Right lung (tissue), 10 donors: ENCODE measurements at places on chromosomes 2 and 18.

DNA sequence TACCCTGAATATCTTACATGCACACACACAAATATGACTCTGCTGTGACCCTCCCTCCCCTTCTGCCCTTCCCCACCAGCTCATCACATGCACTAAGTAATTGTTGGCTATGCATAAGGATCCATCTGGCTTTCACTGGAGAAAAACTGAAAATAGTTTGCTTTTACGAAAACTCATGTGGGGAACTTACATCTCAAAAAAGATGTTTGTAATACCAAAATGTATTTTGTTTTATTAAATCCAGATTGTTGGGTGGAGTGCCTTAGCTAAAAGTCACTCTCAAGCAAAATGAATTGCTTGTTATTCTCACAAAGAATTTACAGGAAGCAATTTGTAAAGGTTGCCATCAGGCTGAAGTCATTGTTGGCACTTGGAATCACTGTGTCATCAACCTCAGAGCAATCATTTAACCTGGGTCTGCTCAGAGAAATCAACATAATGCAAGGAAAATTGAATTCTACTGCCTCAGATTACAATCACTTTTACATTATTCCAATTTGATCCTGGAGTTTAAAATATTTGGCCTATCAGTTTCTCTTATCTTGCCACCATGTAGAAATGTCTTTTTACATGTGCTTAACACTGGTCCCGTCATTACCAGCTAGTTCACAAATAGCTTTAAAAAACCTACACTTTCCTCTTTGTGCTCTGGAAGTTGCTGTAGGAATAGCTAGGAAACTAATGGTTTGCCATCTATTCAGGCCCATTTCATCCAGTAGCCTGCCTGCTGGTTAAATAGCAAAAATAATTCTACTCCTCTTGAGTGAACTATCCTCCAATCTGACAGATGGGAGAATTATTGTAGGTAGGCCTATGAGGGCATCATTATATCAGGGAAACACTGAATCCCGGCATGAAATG is 90.3 kb upstream of the TMEM17 start:
- no peak for DNase-seq

GRCh38 chr18:2707551-2708168 is 52.1 kb downstream of the SMCHD1 start:
- DNase-seq, result no peak

- DNase-seq, result no peak
Observed at GRCh38 chr2:58042486-58042970, 4.1 kb upstream of the VRK2 start.

DNA sequence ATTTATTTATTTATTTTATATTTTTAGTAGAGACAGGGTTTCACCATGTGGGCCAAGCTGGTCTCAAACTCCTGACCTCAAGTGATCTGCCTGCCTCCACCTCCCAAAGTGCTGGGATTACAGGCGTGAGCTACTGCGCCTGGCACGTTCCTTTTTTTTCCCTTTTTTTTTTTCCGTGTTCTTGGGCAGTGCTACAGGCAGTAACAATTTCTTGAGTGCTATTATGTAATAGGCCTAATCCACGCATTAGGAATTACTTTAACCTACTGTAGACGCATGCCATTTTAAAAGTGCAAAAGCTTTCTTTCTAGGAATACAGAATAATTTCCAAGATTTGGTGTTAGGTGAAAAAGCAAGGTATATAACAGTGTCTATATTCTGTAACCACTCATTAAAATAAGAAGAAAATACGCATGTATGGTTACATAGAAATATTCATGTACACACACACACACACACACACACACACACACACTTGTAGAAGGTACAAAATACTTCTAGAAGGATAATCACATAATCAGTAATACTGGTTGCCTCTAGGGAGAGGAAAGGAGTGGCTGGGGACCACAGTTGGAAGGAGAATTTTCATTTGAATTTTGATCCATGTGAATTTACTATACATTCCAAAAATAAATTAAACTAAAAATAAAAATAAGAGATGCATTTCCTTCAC is 92.3 kb downstream of the METTL8 start:
- no peak for DNase-seq

DNA sequence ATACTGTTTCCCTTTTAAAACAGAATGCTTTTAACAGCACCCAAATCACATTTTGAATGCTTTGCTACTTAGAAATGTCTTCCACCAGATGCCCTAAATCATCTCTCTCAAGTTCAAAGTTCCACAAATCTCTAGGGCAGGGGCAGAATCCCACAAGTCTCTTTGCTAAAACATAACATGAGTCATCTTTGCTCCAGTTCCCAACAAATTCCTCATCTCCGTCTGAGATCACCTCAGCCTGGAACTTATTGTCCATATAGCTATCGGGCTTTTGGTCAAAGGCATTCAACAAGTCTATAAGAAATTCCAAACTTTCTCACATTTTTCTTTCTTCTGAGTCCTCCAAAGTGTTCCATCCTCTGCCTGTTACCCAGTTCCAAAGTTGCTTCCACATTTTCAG is 1374.5 kb upstream of the NXPH2 start:
- DNase-seq, result no peak

DNA sequence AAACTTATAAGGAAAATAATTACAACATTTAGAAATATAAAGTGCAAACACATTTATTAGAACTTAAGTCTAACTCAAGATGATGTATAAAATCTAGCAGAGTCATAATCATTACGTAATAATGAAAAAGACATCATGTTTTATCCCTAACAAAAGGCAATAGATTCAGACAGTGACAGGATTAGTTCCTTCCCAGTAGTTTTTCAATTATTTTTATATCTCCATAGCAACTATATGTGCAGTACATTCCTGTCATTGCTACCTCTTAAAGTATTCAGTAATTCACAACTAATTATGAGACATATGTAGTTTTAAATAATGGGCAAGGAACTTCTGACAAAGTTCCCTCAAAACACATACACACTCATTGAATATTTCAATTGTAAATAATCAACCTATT is 687.9 kb downstream of the CCDC85A start:
- DNase-seq, result no peak

DNA sequence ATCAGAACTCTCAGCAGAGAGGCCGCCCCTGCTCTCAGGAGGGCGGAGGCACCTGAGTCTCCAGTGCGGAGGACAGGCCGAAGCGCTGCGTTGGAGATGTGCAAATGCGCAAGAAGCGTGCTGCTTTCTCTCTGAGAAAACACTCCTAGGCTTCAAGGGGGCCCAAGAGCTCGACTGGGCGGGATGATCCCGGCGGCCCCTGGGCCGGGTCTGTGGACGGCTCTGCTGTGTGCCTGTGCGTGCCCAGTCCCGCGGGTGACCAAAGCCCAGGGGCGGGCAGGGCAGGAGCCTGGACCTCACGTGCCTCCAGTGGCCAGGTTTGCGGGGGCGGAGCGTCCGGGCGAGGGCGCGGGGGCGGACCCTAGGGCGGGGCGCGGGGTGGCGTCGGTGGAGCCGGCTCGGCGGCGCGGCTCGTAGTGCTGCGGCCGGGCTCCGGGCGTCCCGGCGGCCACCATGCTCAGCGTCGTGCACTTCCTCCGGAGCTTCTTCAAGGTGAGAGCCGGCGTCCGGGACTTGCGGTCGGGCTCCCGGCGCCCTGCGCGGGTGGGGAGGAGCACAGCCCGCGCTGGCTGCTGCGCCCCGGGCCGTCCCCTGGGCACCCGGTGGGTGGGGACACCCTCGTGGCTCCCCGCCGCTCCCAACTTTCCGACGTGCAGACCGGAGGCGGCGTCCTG is at the start of gene ARHGEF4:
Gene ARHGEF4, plus strand, starts transcription at position 414 of the 674 bp plus-strand sequence. Its CDS starts 40 bp downstream, at position 454.
- no peak for DNase-seq

GRCh38 chr2:234606896-234607295 is 110.0 kb upstream of the ARL4C start:
- DNase-seq, result no peak

DNA sequence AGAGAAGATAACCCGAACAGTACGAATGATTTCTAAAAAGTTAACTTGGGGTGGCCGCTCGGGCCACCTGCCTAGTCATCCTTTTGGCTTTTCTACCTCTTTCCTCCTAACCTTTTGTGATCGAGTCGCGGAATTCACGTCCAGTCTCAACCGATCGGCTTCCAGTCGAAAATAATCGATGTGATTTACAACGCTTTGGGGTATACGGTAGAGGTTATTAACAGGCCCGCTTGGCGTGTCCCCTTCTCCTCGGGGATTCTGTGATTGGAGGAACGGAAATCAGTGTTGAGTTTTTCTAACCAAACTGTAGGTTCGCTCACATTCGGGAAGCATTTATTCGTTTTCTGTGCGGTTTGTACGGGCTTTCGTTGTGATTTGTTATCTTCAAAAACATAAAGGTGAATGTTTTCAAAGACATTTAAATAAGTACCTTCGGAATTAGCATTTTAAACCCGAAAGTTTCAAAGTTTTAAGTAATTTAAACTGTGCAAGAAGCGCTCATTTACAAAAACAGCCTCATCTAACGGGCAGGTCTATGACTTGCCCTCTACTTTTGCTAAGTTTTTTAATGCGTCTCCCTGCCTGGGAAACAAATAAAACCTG is 588 bp upstream of the FOXI3 start:
- DNase-seq, result peak; percentile 46

DNA sequence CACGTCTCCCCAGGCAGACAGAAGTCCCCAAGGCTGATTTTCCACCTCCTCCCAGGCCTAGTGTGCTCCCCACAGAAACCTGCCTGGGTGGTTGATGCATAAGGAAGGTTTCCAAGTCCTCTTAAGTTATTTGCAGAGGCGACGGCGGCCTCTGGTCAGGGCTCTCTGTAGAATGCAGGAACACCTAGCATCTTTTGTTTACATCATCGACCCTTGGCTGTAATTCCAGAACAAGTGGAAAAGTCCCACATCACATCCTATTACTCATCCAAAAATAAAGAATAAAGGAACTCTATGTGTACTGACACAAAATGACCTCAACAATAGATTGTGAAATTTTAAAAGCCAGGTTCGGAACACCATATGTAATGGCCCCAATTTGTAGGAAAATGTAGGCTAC is 211.1 kb downstream of the ALPK2 start:
- DNase-seq, result no peak

GRCh38 chr2:24814516-24814915 is 21.3 kb downstream of the CENPO start:
- no peak for DNase-seq

- DNase-seq, result peak; percentile 49
Observed at GRCh38 chr2:37326285-37326684, 1.7 kb upstream of the PRKD3 start.

DNA sequence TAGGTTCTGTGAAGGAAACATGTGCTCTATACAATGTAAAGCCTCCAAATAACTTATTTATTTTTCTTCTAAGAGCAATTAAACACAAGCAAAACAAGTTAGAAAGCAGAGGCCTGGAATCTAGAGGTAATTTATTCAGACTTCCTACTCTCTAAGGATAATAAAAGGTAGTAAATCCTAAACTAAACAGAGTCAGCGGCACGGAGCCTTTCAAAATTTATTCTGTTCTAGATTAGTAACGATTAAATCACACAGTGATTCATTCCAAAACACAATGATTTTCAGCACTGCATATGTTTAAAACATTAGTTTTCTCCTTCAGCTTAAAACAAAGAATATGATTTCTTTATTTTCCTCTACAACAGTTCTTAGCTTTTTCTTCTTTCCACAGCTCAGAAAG is 160.9 kb downstream of the FBXO15 start:
- no peak for DNase-seq

DNA sequence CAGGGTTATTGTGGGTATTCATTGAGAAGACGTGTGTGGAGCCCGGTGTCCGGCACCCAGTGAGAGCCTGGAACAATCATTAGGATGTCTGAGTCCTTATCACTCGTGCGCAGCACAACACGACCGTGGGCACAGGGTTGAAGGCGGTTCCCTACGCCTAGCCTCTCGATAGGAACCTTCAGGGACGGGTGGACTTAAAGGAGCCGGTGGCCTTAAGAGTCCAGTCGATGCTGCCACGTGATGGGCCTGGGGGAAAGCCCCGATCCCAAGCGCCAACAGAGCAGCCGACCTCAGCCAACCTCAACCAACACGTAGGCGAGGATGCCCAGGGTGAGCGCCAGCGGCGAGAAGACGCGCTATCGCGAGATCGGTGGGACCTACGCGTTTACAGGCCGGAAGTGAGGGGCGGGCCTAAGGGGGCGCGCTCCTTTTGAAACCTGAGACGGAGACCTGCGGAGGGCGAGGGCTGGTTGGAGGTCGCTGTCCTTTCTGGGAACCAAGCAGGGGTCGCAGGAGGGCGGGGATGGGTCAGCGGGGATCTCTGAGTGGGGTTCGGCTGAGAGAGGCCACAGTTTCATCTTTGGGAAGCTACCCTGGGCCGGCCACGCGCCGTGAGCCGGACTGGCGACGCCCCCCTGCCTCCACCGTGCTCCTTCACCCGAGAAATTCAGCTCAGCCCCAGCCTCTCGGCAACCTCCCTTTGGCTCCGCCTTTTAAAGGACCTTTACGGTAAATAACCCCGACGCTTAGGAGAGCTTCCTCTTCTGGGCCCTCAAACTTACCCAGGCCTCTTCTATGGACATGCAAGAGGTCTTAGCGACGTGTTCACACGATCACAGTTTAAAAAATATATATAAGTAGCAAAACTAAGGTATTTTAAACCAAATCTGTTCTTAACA is 28.3 kb downstream of the WNT10A start:
- DNase-seq, result peak; percentile 83

- DNase-seq, result no peak
Observed at GRCh38 chr2:47815764-47816163, 32.8 kb downstream of the MSH6 start.

DNA sequence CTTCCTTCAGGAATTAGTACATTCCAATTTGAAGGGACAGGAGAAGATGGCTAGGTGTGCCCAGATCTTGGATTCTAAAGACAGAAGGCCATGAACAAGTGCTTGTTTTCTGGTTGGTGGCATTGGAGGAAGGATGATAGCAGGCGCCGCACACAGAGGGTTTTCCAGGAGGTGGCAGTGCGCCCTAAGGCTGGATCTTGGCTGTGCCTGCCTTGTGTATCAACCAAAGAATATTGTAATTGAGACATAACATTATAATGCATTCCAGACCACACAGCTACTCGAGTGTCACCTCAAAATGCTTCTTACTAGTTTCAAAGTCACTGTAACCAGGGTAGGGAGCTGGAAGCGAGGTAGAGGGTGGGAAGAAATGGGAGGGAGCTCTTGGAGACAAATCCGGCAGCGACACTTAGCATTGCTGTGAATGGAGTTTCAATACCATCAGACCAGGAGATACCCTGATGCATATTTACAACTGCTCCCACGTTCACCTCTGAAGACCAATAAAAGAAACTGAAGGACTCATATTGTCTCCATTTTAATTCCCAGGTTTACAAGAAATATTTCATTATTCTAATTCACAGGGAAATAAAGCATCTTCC is 42.5 kb downstream of the CPO start:
- peak; percentile 66 for DNase-seq

DNA sequence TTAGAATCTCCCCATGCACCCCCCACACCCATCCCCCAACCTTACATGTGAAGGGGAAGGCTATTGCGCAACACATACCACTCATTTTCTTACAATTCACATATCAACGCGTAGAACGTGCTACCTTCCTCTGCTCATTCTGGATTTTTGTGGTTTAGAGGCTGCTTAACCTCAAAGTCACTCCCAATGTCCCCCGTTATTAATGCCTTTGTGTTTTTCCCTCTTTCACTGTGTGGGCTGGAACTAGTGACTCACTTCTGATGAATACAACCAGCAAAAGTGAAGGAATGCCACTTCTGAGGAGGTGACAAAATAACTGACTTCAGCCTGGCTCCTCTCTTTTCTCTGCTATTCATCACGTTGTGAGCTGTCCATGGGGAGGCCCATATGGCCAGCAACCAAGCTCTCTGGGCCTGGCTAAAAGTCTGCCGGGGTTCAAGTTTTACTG is 342.5 kb upstream of the NXPH2 start:
- DNase-seq, result no peak

GRCh38 chr2:3492951-3493614 is 26.2 kb downstream of the ADI1 start:
- DNase-seq, result no peak
